ENCODE measurements at places on chromosomes 2 and 18.

GRCh38 chr18:55781481-55781957 lies 193.5 kb upstream of the TCF4 start:
- no peak for DNase-seq

GRCh38 chr18:73520229-73520628 lies 627.4 kb downstream of the FBXO15 start:
- no peak for DNase-seq

GRCh38 chr2:100238471-100238870 lies 83.8 kb downstream of the LONRF2 start:
- DNase-seq = no peak

DNA sequence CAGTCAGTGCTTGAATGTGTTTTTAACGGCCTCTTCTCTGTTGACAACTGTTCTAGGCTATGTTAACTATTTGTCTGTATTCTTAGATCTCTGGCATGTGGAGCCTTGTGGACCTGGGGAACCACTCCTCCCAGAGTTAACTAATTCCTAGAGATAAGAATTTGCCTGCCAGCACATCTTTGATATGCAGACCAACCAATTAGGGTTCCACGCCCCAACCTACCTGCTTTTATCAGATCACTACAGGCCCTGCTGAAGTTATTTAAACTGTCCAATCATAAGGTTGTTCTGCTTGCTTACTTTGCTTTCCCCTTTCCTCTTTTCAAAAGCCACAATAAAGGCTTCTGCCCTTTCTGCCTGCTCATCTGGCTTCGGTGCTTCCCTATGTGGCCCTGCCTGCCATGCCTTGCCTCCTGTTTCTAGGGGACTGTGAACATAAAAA lies 8.5 kb upstream of the CYBRD1 start:
- DNase-seq = no peak

- DNase-seq = no peak
Observed at GRCh38 chr2:75108937-75109482, 90.3 kb downstream of the TACR1 start.

DNA sequence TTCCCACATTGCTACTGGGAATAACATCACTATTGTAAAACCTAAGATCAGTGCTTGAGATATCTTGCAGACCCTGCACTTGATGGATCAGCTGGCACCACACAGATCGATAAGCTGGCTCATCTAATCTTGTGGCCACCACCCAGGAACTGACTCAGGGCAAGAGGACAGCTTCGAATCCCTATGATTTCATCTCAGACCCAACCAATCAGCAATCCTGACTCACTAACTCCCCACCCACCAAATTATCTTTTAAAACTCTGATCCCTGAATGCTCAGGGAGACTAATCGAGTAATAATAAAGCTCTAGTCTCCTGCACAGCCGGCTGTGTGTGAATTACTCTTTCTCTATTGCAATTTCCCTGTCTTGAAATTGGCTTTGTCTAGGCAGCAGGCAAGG lies 11.3 kb upstream of the TEX44 start:
- DNase-seq = no peak
